ENCODE measurements at places on chromosomes 4 and X. TPM values are rescaled to one million over a fixed set of nuclear protein-coding genes. Genes with fewer than 3 reads are reported as not detected.

DNA sequence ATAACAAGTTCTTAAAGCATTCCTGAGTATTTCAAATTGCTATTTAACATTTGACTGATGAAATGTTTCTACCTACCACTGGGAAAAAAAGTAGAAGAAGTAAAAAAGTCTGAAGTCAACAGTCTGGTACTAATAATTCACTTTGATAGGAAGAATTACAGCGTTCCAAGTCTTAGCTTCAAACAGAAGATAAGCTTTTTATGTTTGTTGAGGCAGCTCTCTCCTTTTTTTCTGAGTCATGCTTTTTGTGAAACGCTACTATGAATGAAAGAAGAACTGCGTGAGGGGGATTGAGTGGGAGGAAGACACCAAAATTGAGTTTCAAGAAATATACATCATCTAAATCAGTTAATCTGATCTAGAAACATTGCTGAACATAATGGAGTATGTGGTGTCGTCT is 13.0 kb upstream of the KDR start:
- no peak for DNase-seq

DNA sequence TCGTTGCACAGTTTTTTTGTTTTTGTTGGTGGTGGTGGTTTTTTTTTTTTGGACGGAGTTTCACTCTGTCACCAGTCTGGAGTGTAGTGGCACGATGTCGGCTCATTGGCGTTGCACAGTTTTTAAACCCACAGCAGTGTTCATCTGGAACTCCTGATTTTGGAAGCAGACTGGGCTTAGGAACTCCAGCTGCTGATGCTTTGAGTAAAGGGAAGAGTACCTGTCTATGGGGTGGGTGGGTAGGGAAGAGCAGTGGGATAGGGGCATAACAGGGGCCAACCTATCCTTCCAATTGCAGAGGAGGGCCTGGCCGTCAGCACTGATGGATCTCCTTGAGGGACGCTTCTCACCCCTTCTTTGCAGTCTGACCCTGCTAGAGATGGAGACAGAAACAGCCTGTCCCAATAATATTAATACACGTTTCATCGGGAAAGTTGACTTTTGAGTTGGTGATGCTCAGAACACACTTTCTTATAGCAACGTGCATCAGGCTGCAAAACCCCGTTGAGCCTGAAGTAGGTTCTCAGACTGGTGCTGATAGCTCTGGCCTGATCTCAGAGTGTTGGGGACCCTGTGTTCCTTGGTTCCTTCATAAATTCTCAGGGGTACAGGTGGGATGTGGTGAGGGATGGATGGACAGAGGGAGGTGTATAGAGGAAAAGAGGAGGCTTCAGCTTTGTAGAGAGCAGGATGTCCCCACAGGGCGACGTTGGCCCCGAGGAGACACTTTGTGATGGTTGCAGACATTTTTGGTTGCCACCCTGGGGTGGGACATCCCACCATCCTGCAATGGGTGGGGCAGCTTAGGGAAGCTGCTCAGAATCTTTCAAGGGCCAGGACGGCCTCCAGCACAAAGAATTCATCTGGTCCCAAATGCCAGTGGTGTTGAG is 2.3 kb downstream of the CD99 start:
- no peak for DNase-seq

DNA sequence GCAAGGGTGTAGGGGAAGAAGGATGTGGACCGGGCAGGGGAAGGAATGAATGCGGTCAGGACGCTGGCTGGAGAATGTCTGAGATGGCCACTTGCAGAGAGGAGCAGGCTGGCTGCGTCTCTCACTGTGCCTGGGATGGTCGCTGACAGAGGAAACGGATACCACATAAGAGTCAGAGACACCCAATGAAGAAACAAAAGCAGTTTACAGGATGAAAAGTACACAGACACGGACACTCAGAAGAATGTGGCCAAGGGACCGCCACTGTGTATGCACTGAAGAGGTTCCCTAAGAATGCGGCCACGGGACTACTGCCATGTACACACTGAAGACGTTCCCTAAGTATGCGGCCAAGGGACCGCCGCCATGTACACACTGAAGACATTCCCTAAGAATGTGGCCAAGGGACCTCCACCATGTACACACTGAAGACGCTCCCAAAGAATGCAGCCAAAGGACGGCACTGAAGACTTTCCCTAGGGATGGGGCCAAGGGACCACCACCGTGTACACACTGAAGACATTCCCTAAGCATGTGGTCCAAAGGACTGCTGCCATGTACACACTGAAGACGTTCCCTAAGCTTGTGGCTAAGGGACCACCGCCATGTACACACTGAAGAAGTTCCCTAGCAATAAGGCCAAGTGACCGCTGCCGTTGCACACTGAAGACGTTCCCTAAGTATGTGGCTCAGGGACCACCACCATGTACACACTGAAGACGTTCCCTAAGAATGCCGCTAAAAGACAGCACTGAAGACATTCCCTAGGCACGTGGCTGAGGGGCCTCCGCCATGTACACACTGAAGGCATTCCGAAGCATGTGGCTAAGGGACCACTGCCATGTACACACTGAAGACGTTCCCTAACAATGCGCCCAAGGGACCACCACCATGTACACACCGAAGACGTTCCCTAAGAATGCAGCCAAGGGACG is 32.2 kb downstream of the DHRSX start:
- DNase-seq, result no peak

Gene MAGEA12
- not detected for polyA plus RNA-seq

GRCh38 chr4:6475492-6476020 is 3.1 kb upstream of the PPP2R2C start:
- no peak for DNase-seq

- DNase-seq, result no peak
Measured at GRCh38 chr4:95188701-95189370, 359.9 kb downstream of the UNC5C start.

DNA sequence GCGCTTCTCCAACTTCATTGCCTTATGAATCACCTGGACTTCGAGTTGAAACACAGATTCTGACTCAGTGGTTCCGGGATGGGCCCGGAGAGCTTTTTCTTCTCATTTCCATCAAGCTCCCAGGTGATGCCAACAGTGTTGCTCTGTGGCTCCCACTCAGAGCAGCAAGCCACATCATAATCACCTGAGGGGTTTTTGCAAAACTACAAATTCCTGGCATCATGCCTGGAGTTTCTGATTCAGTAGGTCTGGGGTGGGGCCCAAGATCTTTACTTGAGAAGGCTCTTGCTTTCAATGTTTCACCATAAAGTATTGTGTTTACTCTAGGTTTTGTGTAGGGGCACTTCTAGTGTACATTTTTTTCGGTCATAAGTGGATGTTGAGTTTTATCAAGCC is 7.0 kb downstream of the MTM1 start:
- DNase-seq, result no peak

GRCh38 chrX:104568304-104568915 is 2.4 kb downstream of the IL1RAPL2 start:
- no peak for DNase-seq
